Hippocampal formation (tissue), 2 donors: ENCODE measurements at places on chromosomes 16 and 17.
A peak's percentile ranks its signal among the peaks of the same experiment; 100 is the strongest.

GRCh38 chr17:72693151-72693878, 399.2 kb downstream of the SLC39A11 start:
- no peak for DNase-seq

DNA sequence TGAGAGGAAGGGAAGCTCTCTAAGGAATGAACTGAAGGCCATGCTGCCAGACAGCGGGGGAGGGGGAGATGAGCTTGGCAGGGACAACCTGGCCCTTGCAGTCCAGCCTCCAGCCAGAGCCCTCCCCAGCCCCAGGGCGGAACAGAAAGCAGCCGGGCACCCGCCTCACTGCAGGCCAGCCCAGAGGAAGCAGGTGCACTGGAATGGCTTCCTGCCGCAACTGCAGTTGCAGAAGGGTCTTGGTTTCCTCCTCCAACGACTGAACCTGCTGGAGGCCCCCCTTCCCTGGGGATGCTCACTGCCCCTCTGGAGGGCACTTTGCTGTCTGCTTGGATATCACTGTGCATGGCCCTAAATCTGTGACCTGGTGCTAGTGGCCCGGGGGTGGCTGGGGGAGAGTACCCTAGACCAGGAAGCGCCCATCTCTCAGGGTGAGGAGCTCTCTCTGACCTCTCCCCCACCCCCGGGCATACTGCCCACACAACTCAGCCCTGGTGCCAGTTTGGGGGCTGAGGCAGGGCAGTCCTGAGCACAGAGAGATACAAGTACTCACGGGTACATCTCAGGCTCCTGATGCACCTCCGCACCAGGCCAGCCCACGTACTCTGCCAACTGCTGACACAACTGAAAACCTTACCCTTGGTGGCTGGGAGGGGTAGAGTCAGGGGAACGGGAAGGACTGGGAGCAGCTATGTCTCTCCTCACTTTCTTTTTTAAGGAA, 41.1 kb downstream of the MYO18A start:
- DNase-seq: peak; percentile 47

DNA sequence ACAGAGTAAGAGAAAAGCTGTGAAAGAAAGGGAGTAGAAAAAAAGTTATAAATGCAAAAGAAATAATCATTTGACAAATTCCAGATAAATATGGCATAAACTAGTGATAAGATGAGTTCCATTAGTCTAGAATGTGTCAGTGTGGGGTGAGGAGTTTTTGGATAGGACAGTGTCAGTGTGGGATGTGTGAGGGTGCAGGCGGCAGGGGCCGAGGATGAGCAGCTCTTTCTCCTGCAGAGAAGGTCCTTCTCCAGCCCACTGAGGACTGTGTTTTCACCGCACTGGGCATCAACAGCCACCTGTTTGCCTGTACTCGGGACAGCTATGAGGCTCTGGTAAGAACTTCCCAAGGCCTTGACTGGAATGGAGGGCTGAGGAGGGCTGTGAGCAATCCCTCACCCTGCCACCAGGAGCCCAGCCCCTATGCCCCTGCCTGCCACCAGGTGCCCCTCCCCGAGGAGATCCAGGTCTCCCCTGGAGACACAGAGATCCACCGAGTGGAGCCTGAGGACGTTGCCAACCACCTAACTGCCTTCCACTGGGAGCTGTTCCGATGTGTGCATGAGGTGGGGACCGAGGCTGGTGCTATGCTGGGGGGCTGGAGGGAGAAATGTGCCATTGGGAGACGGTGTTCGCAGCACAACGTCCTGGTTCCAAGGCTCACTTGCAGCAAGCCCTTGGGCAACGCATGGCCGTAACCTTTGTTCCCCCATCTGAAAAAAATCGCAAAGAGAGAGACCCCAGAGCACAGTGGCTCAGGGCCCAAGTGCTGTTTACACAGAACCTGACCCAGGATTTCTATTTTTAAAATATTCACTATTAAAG, 13.1 kb downstream of the RAPGEFL1 start:
- no peak for DNase-seq

GRCh38 chr17:74960570-74961342, 11.8 kb downstream of the HID1 start:
- no peak for DNase-seq

- DNase-seq: peak; percentile 57
Measured at GRCh38 chr16:58843675-58844074, 109.6 kb upstream of the GOT2 start.
